ENCODE measurements at places on chromosomes 2 and 18.

DNA sequence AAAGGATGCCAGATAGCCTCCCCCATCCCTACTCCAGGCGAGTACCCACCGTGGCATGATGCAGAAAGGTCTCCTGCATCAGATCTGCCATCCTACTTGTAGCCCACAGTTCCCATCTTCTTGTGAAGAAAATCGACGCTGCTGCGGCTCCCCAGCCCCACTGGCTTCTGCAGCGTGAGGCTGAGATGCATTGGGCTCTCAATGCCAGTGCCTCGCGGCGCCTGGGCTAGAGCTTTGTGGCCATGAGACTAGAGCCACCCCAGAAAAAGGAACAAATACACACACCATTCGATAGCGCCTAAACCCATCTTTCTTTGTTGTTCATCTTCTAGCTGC, 2.8 kb downstream of the NOL4 start:
- DNase-seq = no peak

DNA sequence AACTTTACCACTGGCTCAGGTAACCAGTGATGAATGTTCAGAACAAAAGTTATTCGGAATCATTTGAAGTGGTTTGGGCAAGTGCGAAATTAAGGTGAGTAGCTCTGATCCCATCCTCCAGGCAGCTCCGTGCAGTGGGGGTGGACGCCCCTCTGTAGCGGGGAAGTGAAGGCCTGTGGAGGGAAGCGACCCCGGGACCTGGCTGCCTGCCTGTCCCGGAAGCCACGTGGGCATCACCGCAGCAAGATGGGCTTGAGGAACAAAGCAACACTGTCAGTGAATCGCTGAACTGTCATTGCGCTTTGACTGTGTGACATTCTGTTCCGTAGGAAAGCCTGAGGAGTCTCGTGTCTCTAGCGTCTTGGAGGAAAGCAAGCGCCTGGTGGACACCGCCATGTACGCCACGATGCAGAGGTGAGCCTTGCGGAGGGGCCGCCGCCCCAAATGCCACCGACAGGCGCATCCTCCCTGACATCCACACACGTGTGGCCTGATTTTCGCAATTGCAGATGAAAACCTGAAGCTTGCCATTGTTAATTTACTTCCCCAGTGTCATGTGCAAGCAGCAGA, 9.5 kb downstream of the TPO start:
- no peak for DNase-seq

DNA sequence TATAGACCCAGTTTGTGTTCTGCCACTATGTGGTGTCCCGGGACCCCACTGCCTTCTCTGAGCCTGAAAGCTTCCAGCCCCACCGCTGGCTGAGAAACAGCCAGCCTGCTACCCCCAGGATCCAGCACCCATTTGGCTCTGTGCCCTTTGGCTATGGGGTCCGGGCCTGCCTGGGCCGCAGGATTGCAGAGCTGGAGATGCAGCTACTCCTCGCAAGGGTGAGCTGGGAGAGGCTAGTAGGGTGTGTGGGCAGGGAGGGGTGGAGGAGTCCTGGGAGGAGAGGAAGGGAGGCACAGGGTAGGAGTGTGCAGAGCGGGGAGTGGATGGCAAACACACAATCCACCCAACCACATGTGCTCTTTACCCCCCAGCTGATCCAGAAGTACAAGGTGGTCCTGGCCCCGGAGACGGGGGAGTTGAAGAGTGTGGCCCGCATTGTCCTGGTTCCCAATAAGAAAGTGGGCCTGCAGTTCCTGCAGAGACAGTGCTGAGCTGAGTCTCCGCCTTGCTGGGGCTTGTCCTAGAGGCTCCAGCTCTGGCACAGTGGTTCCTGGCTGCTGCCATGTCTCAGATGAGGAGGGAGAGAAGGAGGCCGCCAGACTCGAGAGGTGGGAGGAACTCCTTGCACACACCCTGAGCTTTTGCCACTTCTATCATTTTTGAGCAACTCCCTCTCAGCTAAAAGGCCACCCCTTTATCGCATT, 16.9 kb downstream of the PRKAG3 start:
- DNase-seq = no peak

GRCh38 chr2:204720874-204721273, 175.6 kb downstream of the PARD3B start:
- no peak for DNase-seq

DNA sequence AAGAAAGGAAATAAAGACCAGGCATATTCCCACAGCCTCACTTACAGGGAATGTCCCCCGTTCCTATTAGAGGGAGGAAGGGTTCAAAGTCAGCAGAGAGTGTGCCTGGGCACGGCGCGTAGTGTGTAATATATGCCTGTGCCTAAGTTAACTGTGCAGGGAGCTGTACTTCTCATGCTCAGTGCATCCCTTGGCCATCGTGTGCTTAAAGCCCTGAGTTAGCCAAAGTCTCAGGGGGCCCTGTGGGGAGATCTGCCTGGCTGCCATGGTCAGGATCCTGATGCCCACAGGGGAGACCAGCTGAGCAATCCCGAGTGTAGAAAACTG, 48.4 kb downstream of the TEX51 start:
- DNase-seq = no peak

- DNase-seq = no peak
Measured at GRCh38 chr2:234705108-234705507, 208.2 kb upstream of the ARL4C start.

DNA sequence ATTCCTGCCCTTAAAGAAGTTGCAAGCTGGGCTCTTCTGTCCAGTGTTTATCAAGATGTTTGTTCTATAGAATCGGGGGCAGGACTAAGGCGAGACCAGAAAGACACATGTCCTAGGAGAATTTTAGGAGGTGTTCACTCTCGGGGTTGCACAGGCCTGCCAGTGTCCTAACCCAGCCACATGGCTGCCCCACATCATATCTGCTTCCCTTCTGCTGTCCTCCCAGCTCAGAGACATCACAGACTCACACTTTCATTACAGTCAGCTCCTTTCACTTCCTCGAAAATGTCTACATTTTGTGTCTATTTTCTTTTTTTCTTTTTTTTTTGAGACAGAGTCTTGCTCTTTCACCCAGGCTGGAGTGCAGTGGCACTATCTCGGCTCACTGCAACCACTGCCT, 10.7 kb upstream of the MRO start:
- DNase-seq = no peak

DNA sequence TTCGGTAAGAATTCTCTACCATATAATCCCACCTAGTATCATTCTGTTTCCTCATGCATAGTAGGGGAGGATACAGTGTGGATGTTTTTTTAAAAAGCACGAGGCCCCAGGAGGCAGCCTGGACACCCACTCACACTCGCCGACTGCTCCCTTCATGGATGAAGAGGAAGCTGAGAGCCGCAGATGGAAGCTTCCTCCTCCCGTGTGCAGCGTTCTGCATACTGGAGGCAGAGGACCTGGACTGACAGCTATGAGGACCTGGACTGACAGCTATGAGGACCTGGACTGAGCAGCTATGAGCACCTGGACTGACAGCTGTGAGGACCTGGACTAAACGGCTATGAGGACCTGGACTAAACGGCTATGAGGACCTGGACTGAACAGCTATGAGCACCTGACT, 234.4 kb downstream of the NDUFA10 start:
- no peak for DNase-seq

- DNase-seq = no peak
Measured at GRCh38 chr2:20501974-20502373, 55.1 kb downstream of the RHOB start.

Data from CD4-positive, alpha-beta T cell treated with Interleukin-12 subunit alpha and Interleukin-12 subunit beta, for 1 hour (primary cell).